OCI-LY7 (cell line): ENCODE measurements at places on chromosomes 1 and 21. TPM values are rescaled to one million over a fixed set of nuclear protein-coding genes. Genes with fewer than 3 reads are reported as not detected.
A peak's percentile ranks its signal among the peaks of the same experiment; 100 is the strongest.

DNA sequence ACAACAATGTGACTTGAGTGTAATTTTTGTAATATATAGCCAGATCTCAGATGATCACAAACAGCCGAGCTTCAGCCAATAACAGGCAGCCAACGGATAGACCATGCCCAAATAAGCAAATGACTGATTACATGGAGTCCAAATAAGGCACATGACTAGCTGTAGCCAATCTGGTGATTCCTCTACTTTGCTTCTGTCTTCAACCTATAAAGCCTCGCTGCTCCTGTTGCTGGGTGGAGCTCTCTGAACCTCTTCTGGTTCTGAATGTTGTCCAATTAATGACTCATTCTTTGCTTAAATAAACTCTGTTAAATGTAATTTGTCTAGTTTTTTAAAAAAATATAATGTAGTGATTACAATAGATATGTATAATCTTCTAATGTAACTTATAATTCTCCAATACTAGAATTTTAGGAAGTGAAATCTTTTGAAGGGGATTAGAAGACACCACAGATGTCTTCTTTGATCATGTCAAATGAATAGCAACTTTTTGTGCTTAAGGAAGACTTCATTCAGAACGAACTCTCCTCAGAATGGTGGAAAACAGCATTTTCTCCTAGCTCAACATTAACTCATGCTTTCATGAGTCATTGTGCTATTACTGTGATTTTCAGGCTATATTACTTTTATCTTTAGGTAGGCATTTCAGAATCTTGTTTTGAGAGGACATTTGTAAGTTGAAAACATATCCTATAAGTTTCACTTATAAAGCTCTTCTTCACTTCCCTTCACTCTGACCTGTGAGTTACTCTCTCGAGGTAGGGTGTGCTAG, 857.8 kb upstream of the B3GALT2 start:
- DNase-seq = no peak

GRCh38 chr21:27315373-27315772, 348.5 kb upstream of the ADAMTS5 start:
- no peak for DNase-seq

LRRC38 gene
- not detected in 2 replicates for total RNA-seq

PTGS2 gene
- not detected in 2 replicates for total RNA-seq

GRCh38 chr1:89762779-89763648, 57.8 kb upstream of the LRRC8D start:
- peak; percentile 87 for DNase-seq

DNA sequence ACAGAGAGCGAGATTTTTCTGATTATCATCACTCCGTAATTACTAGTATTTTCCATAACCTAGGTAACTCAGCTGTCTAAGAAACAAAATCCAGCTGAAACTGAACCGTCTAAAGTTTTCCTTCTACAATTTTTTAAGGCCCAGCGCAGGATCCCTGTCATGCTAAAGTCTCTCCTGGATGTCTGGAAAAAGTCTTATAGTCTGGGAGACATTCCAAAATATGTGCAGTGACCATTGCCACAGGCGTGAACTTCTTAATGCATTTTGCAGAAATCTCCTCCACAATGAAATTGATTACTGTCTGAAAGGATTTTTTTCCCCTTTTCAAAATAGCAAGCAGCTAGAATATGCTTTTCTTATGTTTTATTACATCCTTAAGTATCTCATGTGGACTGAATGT, 209.3 kb upstream of the C1orf105 start:
- no peak for DNase-seq

- peak; percentile 29 for DNase-seq
Measured at GRCh38 chr1:40948741-40949443, 30.6 kb upstream of the CTPS1 start.

GRCh38 chr1:185151215-185151614, 5.5 kb downstream of the TRMT1L start:
- no peak for DNase-seq
